Activated gamma-delta T cell (primary cell): ENCODE measurements at places on chromosomes 7 and 10.

GRCh38 chr7:33671531-33672262, 233.6 kb upstream of the BMPER start:
- no peak for DNase-seq

GRCh38 chr7:44388089-44388970, 62.9 kb upstream of the CAMK2B start:
- no peak for DNase-seq

- DNase-seq = no peak
Observed at GRCh38 chr10:44950326-44951225, 9.0 kb upstream of the RASSF4 start.

GRCh38 chr10:19930936-19931893, 115.0 kb downstream of the PLXDC2 start:
- DNase-seq = no peak

DNA sequence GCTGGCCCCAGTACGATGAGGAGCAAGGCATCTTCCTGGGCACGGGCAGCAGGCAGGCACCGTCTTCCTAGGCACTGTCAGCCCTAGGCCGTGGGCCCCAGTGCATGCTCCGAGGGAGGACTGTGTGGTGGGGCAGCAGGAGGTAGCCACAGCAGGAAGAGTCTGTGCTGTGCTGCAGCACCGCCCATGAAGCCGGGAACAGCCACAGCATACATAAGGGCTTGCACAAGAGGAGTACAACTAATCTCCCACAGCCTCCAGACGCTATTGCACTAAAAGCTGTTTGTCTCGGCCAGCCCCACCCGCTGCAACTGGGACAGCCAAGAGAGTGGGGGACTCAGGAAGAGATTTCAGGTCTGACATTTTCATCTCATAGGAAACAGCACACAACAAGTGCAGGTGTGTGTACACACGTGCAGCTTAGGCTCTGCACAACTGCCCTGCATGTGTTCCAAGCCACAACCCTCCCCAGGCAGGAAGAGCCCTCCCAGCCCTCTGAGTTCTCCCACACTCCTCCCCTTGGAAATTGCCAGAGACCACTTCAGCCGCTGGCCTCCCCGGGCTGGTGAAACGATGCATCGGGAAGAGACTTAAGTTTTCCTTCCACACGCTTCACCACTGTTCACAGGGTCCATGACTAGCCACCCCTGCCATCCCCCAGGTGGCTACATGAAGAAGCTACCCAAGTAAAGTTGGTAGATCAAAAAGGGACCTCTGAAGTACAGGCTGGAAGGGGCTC, 88.1 kb upstream of the DDC start:
- no peak for DNase-seq
